ENCODE measurements at places on chromosomes 12 and 14.

- DNase-seq = no peak
Observed at GRCh38 chr12:6736754-6737153, 12.9 kb downstream of the COPS7A start.

- no peak for DNase-seq
Observed at GRCh38 chr12:43501703-43502102, 50.3 kb downstream of the ADAMTS20 start.

GRCh38 chr14:20412411-20412810, 890 bp downstream of the TEP1 start:
- DNase-seq = no peak

DNA sequence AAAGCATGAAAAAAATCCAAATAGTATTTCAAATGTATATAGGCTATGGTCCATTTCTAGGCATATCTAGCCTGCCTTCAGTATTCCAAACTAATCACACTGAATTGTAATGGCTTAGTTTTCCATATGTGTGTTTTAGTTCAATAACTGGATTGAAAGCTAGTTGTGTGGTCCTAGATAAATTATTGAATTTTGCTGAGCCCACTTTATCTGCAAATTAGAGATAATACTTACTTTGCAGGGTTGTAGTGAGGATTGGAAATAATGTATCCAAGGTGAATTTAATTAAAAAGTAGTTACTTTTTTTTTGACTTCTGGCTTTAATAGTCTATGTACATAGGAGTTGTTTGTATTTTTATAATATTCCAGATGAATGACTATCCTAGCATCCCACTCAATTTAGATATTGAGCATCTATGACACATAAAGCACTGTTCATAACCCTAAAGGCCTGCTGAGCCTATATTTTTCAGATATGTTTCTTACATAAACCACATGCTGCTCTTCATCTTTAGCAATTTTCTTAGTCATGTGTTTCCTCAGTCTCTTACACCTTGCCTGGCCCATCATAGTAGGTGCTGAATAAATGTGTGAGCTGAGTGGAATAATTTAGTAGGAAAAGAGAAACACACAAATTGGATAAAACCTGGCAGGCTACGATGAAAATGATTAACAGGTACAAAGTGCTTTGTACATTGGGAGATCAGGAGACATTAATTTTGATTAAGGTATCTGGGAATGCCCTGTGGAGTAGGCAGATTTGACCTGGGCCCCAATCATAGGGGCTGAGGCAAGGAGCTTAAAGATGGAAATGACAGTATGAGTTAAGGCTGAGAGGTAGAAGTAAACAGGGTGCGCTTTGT, 1.1 kb upstream of the ATP23 start:
- DNase-seq = no peak

DNA sequence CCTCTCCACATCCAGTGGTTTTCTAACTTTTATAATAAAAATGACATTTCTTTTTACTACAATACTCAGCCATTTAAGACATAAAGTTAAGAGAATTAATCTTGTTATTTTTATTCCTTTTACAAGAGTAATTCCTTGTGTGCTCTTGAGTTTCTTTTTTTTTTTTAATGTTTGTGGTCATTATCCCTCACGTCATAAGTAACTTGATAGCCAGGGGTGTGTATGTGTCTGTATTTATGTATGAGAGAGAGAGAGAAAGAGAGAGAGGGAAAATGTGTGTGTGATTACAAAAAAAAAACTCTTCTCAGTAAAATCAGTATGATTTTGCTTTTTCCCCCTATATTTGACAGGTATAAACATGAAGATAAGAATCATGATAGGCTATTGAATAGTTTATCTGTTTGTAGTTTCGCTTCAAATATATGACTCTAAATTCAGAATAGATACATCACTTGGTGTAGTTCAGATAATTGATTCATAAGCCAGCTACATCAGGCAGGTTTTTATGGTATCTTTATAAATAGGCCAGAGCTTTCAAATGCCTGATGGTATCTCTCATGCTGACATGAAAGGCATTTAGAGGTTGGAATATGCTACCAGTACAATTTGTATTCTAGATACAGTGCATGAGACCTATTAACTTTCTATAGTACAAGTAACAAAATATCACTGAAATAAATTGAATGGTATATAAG, 34.9 kb downstream of the RERGL start:
- no peak for DNase-seq

- DNase-seq = no peak
Observed at GRCh38 chr12:40768125-40768864, 76.1 kb downstream of the CNTN1 start.

DNA sequence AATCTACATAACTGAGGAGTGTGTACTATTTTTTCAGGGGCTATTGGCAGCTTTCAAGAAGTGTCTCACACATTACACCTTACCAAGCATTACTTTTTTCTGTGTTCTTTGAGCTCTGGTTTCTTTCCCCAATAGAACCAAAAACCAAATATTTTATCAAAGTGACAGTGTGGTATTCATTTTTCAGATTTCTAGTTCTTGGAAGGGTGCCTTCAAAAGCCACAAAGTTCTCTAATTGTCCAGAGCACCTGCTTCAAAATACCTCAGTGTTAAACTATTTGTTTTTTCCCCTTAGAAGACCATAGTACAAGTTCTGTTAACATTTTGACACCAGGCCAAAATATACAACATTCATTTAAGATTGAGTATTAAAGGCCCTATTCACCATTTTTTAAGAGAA, 515.7 kb downstream of the ETNK1 start:
- DNase-seq = no peak

GRCh38 chr12:100447381-100447780, 26.3 kb upstream of the NR1H4 start:
- no peak for DNase-seq

GRCh38 chr14:92549105-92549858, 35.7 kb downstream of the RIN3 start:
- DNase-seq = no peak

DNA sequence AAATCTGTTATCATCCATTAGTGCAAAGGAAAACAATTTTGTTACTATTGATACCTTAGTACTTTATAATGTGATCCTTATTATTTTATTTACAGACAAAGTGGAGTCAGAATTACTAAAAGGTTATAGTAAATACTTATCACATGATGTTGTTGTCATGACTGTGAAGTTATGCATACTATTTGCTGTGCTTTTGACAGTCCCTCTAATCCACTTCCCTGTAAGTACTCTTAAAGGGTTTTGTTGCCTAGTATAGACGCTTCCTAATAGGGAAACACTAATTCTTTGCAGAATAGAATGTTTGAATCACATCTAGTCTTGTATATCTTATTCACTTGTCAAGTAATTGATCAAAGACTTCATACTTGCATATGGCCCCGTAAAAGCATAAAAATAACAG, 69.4 kb downstream of the SLC38A6 start:
- DNase-seq = no peak

DNA sequence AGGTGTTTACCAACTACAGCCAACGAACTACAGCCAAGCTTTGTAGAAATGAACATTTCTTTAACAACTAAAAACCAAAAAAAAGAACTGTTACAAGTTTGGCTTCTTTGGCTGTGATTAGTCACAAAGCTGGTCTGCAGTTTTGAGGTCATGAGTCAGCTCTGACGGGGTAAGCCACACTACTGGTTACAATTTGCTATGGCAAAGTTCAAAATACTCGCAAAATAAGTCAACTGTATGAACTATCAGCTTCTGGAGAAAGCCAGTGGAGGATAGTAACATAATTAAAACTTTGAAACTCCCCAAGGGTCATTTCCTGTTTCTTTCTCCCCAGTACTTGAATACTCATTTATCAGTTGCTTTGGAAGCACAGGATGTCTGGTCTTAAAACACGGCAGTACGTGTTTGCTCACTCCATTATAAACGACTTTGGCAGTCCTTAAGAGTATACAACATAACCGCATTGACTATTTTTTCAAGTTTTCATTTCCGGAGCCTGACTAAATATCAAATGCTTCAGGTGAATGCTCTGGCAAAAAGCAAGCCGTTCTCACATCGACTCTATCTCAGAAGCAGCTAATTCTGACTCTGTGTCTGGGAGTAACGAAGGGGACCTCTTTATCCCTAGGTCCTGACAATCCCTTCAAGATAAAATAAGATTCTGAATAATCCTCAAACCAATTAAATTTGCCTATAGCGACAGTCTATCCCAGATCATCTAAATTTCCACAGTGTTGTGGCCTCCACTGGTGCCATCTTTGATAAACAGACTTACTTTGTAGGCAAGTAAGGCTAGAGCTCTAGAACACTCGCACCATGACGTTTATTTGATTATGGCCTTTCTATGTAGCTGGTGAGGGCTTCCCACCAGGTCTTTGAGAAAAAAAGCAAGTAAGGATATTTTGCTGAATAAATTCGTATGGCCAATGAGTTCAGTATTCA, 10.6 kb downstream of the PHLDA1 start:
- no peak for DNase-seq

DNA sequence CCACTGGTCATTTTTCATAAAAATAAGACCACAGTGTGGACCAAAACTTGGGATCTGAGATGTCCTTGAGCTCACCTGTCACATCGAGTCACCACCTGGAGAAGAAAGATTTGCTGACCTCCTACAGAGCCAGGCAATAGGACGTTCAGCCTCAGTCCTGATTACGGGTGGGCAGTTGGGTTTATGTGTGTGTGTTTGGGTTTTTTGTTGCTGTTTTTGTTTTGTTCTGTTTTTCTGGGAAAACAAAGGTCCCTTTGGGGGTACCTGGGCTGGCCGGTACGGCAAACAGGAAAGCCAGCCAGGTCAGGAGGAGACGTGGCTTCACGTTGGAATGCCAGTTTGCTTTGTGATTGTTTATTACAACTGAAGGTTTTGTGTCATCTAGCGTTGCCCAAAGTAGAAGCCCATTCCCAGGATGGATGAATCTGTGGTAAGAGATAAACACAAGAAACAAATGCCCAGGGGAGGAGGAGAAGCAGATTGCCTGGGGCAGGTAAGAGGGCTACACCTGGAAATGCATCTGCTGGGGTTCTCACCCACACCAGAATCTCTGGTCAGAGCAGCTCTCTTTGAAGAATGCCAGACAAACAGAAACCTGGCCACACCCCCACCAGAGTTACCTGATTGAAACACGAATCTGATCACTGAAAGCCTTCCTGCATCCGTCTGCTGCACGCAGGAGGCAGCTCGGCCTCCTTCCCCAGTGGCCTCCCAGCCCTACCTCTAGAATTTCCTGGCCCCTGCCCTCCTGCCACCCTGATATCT, 100.1 kb upstream of the DIO3 start:
- no peak for DNase-seq

GRCh38 chr14:73262427-73263183, 25.3 kb downstream of the PAPLN start:
- no peak for DNase-seq

- no peak for DNase-seq
Observed at GRCh38 chr14:100882026-100882967, 21.2 kb downstream of the RTL1 start.

GRCh38 chr14:70317969-70318634, 41.4 kb downstream of the COX16 start:
- DNase-seq = peak; percentile 42

GRCh38 chr12:52221912-52222457, 11.1 kb upstream of the KRT7 start:
- no peak for DNase-seq

DNA sequence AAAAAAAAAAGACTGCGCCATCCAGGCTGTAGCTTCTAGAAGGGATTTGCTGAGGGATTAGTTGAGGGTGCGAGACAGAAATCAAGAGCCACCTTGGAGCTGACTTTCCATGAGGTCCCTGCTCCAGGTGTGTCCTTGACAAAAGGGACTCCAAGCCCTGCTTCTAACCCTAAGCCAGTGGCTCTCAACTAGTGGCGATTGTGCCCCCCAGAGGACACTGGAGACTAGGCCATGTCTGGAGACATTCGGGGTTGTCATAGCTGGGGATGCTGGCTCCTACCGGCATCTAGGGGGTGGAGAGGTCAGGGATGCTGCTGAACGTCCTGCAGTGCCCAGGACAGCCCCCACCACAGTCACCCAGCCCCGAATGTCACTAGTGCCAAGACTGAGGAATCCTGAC, 40.6 kb downstream of the SPRING1 start:
- no peak for DNase-seq

DNA sequence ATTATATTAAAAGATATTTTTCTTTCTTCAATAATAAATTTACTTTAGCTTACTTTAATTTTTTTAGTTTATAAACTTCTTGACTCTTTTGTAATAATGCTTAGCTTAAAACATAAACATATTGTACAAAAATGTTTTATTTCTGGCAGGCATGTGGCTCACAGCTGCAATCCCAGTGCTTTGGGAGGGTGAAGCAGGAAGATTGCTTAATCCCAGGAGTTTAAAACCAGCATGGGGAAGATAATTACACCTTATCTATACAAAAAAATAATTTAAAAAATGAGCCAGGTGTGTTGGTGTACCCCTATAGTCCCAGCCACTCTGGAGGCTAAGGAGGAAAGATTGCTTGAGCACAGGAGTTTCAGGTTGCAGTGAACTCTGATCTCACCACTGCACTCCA, 120.7 kb downstream of the GPHN start:
- DNase-seq = no peak

GRCh38 chr14:68841016-68841809, 48.3 kb upstream of the ZFP36L1 start:
- DNase-seq = no peak

DNA sequence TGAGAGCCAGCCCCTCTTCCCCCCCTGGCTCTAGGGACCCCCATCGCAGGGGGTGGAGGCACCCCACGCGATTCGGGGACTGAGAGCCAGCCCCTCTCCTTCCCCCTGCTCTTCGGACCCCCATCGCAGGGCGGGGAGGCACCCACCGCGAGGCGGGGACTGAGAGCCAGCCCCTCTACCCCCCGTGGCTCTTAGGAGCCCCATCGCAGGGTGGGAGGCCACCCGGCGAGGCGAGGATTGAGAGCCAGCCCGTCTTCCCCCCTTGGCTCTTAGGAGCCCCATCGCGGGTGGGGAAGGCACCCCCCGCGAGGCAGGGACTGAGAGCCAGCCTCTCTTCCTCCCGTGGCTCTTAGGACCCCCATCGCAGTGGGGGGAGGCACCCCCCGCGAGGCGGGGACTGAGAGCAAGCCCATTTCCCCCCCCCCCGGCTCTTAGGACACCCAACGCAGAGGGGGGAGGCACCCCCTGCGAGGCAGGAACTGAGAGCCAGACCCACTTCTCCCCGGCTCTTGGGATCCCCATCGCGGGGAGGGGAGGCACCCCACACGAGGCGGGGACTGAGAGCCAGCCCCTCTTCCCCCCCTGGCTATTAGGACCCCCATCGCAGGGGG, 45.6 kb downstream of the DDX11 start:
- peak; percentile 57 for DNase-seq

- no peak for DNase-seq
Observed at GRCh38 chr14:69553252-69553651, 21.4 kb downstream of the CCDC177 start.

DNA sequence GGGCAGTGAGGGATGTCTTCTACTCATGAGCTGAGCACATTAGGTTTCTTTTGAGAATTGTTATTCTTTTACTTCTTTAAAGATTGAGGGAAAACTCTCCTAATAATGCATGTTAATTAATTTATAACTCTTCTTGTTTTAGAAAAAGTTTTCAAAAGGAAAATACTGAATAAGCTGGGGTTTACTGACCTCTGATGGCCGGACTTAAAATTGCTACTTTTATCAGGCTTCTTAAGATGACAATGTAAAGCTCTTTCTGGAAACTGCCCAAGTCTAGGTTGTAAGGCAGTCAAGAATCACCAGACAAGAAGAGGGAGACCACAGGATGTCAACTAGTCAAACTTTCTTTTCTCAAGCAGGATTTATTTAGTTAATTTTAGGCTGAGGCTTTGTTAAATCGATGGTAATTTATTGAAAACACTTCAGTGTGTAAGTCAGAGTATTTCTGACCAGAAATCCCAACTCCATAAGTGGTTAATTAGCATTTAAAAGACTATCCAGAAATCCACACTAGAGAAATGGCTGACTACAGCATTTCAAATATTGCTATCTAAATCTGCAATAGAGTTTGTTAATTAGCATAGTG, 82.1 kb downstream of the AVPR1A start:
- no peak for DNase-seq

- DNase-seq = peak; percentile 64
Observed at GRCh38 chr14:61837336-61838229, 75.4 kb downstream of the SNAPC1 start.
